Stimulated activated CD4-positive, alpha-beta T cell treated with anti-CD3 and anti-CD28 coated beads, TNF-alpha, amount 100 ng/mL, for 1 hour (primary cell): ENCODE measurements at places on chromosomes 12 and 14.

DNA sequence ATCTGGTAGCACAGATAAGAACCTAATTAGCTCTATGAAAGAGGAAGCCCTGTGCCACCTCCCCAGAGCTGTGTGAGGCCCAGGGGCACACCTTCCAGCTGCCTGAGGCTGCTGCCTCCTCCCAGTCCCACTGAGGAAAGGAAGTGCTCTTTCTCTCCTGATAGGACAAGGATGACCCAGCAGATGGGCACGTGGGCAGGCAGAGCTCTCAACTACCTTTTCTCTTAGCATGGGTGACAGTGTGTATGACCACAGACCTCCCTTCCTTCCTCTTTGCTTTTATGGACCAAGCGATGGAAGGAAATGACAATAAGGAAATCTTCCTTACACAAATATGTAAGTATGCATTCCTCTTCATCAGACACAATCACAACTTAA, 127.6 kb upstream of the AMIGO2 start:
- no peak for DNase-seq

- no peak for DNase-seq
Measured at GRCh38 chr14:100143523-100143922, 15.9 kb downstream of the DEGS2 start.

DNA sequence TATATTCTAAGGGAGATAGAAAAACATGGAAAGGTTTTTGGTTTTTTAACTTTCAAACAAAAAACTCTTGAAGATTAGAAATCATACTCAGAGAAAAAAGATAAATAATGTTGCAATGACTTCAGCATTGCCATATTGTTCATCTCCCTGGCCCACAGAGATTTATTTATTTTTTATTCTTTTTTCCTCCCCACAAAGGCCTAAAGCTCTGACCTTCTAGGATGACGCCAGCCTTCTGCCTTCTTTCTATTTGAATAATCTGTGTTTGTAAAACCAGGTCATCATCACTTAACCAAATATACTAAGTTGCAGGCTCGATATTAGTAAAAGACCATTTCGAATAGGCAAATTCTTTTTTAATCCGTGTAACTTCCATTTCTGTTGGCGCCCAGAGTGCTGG, 4.4 kb upstream of the DCP1B start:
- DNase-seq: no peak

DNA sequence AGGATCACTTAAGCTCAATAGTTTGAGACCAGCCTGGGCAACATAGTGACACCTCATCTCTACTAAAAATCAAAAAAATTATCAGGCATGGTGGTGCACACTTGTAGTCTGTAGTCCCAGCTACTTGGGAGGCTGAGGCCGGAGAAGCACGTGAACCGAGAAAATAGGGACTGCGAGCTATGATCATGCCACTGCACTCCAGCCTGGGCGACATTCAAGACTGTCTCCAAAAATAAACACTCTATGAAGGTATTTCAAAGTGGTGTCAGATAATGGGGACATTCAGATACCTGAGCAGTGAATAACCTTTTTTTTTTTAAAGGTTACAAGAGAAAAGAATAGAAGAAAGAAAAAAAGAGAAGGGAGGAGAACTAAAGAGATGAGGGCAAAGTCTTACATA, 98.1 kb downstream of the MED13L start:
- DNase-seq: no peak

DNA sequence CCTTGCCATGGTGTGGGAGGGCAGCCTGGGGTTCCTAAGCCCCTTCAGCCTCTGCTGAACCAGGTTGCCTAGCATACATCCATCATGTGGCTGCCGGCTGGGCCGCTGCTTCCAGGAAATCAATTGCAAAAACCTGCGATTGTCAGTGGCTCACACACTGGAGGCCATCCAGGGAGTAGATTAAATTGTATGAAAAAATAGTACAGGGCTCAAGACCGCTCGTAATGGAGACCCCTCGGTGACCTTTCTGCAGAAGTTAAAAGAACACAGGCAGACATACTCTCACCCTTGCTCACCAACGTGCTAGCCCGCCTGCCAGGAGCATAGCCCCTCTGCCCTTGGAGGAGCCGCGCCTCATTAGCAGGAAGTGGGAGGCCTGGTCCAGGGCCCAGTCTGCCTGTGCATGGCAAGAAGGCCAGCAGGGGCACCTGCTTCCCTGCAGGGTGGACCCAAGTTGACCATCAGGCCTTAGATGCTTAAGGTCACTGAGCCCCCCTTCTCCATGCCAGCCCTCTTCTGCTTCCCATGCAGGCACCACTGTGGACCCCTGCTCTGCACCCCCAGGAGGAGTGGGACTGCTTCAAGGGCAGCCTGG, 31.4 kb upstream of the CIPC start:
- no peak for DNase-seq

GRCh38 chr12:34397591-34398365, 375.5 kb downstream of the ALG10 start:
- no peak for DNase-seq

GRCh38 chr12:16523951-16524331, 82.0 kb downstream of the LMO3 start:
- no peak for DNase-seq

- no peak for DNase-seq
Measured at GRCh38 chr12:49068879-49069506, 786 bp downstream of the RHEBL1 start.

DNA sequence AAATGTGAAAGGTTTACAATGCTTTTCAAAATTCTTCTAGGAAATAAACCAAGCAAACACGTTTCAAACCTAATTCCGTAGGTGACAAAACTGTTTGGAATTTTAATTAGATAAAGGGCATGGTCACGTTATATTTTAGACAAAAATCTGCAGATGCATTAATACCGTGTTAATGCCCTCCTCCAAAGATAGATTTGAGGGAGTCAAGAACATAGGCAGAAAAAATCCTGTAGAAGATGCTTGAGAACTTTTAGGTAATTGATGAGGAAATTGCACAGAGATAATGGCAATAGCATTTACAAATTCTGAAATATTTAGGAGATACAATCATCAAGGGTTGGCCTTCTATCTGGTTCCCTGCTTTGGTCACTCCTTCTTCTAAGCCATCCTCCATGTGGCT, 212.6 kb downstream of the TMTC3 start:
- DNase-seq: no peak

GRCh38 chr12:120417917-120418580, 19.9 kb upstream of the COX6A1 start:
- no peak for DNase-seq

GRCh38 chr14:69204753-69205152, 13.5 kb downstream of the EXD2 start:
- DNase-seq: no peak

- DNase-seq: no peak
Measured at GRCh38 chr12:78208092-78208491, 377.4 kb downstream of the NAV3 start.

- DNase-seq: no peak
Measured at GRCh38 chr12:68766646-68767045, 20.7 kb downstream of the SLC35E3 start.

DNA sequence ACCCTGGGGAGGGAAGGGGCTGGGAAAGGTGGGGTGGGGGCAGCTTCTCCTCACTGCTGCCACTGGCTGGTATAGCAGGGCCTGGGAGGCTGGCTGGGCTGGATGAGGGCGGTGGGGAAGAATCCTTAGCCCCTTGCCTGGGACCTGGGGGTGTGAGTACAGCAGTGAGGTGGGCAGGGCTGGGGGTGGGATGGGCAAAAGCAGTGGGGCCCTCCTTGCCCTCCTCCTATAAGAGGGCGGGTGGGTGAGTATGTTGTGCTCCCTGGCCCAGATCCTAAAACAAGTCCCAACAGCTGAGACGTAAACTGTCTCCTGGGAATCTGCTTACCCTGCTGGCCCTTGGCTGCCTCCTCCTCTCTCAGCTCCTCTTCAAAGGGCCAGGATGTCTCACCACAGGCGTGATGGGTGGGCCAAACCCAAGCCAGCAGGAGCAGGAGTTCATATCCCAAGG, 2.2 kb downstream of the NCKAP5L start:
- no peak for DNase-seq

GRCh38 chr12:53530920-53531319, 23.6 kb upstream of the NPFF start:
- no peak for DNase-seq

DNA sequence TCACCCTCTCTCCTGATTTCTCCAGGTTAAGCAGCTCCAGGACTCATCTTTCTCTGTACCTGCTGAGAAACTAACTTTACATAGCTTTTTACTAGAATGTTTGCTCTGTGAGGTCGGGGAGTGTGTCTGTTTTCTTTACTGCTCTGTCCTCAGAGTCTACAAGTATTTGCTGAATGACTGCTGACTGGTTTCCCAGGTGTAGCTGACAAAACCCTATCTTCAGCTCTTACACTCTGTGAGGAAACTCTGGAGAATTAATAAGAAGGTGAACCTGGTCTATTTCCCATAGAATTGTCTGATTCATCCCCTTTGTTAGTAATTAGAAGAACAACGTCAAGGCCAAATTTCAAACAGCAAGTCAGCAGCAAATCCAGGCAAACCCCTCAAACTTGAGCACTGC, 226.8 kb downstream of the ZFP36L1 start:
- no peak for DNase-seq

GRCh38 chr14:67837011-67837624, 17.5 kb downstream of the RAD51B start:
- no peak for DNase-seq

DNA sequence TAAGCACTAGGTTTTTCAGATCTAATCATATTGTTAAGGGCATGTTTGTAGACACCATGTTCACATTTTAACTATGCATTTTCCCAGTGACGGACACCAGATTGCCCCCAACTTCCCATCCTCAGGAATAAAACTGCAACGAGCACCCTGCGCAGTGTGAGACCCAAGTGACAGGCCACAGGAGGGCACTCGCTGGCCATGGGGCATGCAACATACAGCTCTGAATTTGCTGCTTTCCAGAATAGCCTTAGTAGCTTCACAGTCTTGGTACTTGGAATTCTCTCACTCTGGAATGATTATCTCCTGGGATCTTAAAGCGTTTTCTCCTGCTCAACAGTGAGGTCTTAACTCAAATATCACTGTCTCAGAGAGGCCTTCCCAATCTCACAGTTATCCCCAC, 972 bp upstream of the DDX47 start:
- no peak for DNase-seq

GRCh38 chr14:50860478-50861086, 11.3 kb upstream of the ABHD12B start:
- peak; percentile 84 for DNase-seq

DNA sequence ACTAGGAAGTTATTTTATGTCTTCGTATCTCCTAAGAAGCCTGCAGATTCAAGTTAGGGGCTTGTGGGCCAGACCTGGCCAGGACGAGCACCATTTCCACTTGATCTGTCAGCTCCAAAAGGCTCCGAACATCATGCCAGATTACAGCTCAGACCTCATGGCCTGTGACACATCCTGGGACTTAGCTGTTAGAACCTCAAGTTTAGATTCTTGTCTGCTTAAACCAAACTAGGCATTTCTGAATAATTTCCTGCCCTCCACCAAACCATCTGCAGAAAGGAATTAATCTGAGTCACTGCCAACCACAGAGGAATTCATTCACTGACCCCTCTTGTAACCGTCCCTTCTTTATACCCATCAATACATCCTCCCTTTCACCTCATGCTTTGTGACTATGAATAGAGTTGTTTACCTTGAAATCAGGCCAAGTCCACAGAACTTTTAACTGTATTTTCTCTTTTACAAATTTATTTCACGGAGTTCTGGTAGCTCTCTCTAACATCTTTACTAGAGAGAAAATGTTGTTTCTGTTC, 120.3 kb downstream of the FBXL14 start:
- DNase-seq: no peak

DNA sequence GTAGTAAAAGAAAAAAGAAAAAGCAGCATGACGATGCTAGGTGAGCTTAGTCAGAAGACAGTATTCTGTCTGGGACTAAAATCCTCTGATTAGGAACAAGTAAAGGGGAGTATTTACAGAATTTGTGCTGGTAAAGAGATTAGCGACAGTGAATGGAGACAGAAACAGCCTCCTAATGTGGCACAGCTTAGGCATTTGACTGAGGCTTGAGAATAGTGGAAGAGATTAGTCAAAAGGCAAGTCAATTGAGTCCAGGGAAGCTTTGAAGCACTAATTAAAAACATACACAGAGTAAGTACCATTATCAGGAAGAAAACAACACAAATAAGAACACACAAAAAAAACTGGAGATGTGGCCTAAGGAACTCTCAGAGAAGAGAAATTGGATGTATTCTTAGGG, 131.9 kb upstream of the CLEC14A start:
- no peak for DNase-seq

DNA sequence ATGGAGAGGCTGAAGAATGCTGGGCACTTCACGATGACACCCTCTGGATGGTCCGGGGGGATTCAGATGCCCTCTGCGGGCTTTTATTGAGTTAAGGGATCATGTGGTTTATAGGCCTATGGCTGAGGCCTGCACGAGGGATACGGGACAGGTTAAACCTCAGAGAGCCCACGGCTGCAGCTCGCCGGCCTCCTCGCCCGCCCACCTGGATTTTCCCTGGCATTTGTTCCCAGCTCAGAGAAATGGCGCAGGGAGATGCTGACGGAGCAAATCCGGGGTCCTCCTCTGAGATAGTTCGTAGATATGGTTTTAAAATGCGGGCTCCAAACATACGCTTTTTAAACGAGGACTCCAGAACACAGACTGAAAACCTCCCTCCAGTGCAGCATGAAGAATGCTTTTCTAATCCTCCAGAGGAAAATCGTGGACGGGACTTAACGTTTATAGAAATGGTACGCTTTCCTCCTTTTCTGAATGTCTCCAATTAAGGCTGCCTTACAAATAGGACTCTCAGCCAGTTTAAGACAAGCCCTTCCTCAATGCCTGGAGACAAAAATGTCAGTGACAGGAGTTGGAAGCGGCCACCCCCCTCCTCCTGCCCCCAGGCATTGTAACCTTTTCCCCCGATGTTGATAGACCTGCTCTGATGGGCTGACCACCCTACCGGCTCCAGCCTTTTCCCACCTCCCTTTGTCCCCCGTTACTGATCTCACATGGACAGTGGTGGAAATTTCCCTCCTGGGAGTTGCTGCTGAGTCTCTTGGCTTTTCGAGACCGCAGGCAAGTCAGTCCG, 16.6 kb downstream of the CCND2 start:
- DNase-seq: no peak

DNA sequence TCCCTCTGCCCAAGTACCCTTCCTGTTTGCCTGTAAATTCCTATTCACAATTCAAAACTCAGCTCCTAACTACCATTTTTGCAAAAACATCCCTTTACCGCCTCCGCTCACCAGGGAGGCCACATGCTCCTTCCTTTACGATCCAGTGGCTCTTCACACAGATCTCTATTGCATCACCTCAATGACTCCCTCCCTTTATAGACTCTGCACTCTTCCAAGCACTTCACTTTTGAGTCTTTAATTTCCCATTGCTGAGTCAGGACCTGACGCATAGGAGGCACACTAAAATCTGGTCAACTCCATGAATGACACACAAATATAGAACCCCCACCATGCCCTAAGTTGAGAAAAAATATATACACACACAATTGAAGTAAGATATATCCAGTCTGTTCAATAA, 45.9 kb downstream of the PPP1R13B start:
- no peak for DNase-seq

- no peak for DNase-seq
Measured at GRCh38 chr12:5882511-5883190, 62.4 kb downstream of the ANO2 start.

DNA sequence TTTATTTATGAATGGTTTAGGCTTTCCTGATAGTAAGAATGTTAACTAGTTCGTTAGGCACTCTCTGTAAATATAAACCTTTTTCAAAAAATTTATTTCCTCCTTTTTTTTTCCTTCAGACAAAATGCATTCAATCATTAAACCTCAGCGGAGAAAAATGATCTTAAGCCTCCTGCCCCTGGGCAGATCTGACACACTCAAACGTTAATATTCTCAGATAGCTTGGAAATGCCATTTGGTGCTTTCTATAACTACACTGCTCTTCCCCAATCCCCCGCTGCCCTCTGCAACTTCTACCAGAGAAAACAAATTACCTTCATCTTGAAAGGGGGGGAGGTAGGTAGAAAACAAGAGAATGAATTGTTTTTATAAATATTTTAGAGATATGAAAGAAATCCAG, 521.2 kb downstream of the MED13L start:
- DNase-seq: no peak
